ENCODE measurements at places on chromosomes 13 and 19. TPM values are rescaled to one million over a fixed set of nuclear protein-coding genes. Genes with fewer than 3 reads are reported as not detected.

Gene ZNF415
- 3.1 TPM for total RNA-seq

Gene PRR19
- 0.49 TPM for total RNA-seq

Gene ZNF345
- 5.1 TPM for total RNA-seq

Gene RASGRP4
- total RNA-seq: 1.8 TPM

Gene ZNF555
- 2.1 TPM for total RNA-seq

Gene CYP2S1
- total RNA-seq: not detected

Gene IFNL1
- not detected for total RNA-seq

Gene GJB2
- 0.83 TPM for total RNA-seq

Gene RFPL4A
- not detected for total RNA-seq

Gene IQCN
- 0.59 TPM for total RNA-seq

Gene PRR22
- 4.4 TPM for total RNA-seq

Gene PSG7
- total RNA-seq: not detected

Gene CUL4A
- 81.7 TPM for total RNA-seq

Gene GRIN2D
- 0.13 TPM for total RNA-seq

Gene NXNL1
- total RNA-seq: not detected

Gene RUVBL2
- total RNA-seq: 176 TPM

Gene SHANK1
- total RNA-seq: not detected

Gene MYO1F
- total RNA-seq: 21.4 TPM

Gene B3GNT3
- not detected for total RNA-seq

Gene CLDN10
- not detected for total RNA-seq

Gene CYP4F2
- 0.18 TPM for total RNA-seq

Gene RLN3
- not detected for total RNA-seq

Gene FGF22
- 0.16 TPM for total RNA-seq

Gene TTC9B
- not detected for total RNA-seq

Gene LHB
- not detected for total RNA-seq

Gene VAV1
- total RNA-seq: 65.4 TPM

Gene PLIN4
- 0.05 TPM for total RNA-seq

Gene LRRC4B
- total RNA-seq: not detected

Gene RASIP1
- total RNA-seq: 1.2 TPM

Gene RYR1
- total RNA-seq: 0.63 TPM

Gene NLRP9
- total RNA-seq: not detected

Gene ZNF880
- total RNA-seq: 20.4 TPM

Gene ZNF728
- total RNA-seq: not detected

Gene UGGT2
- not detected for total RNA-seq

Gene ZNF749
- total RNA-seq: 20.0 TPM

Gene GSX1
- not detected for total RNA-seq

Gene OR10H1
- total RNA-seq: not detected

Gene ANGPTL8
- total RNA-seq: not detected

Gene BRME1
- 3.6 TPM for total RNA-seq

Gene TSSK6
- total RNA-seq: 3.4 TPM

Gene ZNF607
- total RNA-seq: 7.8 TPM

Gene KLK14
- 0.43 TPM for total RNA-seq

Gene ASPDH
- not detected for total RNA-seq

Gene CAPS
- total RNA-seq: 2.1 TPM

Gene FREM2
- not detected for total RNA-seq

Gene TMC4
- not detected for total RNA-seq

Gene TMEM238
- total RNA-seq: 10.6 TPM

Gene ZNF729
- total RNA-seq: not detected

Gene STARD13
- not detected for total RNA-seq

Gene ADM5
- 5.2 TPM for total RNA-seq

Gene FXYD7
- total RNA-seq: not detected

Gene TNFSF9
- 3.0 TPM for total RNA-seq

Measured in activated CD8-positive, alpha-beta T cell treated with anti-CD3 and anti-CD28 coated beads for 36 hours (primary cell).